Neural crest cell (in vitro differentiated cells): ENCODE measurements at places on chromosomes 12 and 14. TPM values are rescaled to one million over a fixed set of nuclear protein-coding genes. Genes with fewer than 3 reads are reported as not detected.

The APOF gene
- not detected in 2 replicates for total RNA-seq

The LRTM2 gene
- total RNA-seq: 0.19 TPM in 1 of 2 replicates, not detected in the other

The CCNT1 gene
- 57.0 and 58.3 TPM in 2 replicates for total RNA-seq

The TAS2R13 gene
- 1.0 and 1.1 TPM in 2 replicates for total RNA-seq

The SART3 gene
- total RNA-seq: 87.5 and 89.5 TPM in 2 replicates

The TSPAN9 gene
- total RNA-seq: 22.8 and 23.8 TPM in 2 replicates

The RPL10L gene
- total RNA-seq: not detected in 2 replicates

The TAS2R9 gene
- 0.39 TPM in 1 of 2 replicates, not detected in the other for total RNA-seq

The FSCB gene
- total RNA-seq: not detected in 2 replicates

The SLC6A12 gene
- 0.14 and 0.47 TPM in 2 replicates for total RNA-seq

The EIF2S3B gene
- total RNA-seq: 0.73 and 0.96 TPM in 2 replicates

The ARMH4 gene
- total RNA-seq: 31.2 and 36.2 TPM in 2 replicates

The PKP2 gene
- 3.6 TPM in 2 replicates for total RNA-seq

The RBP5 gene
- total RNA-seq: 0.65 and 1.0 TPM in 2 replicates
